Anterior cingulate cortex (tissue), 58 donors: ENCODE measurements at places on chromosomes 13 and 19.

DNA sequence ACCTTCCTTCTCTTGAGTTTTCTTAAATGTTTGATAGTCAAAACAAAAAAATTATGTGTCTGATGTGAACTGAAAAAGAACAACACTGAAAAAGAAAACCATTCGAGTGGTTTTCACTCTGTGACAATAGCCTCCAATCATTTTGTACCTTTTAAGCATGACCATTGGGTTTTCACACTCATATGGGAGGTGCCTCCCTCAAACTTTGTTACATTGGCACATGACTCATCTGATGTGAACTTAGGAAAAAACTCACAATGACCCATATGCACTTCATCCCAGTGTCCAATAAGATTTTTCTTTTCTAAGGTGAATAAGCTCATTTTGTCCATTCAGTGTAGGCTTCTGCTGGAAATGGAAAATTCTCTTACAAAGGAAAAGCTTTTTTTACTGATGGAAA lies 66.6 kb upstream of the XPO4 start:
- no peak for DNase-seq

DNA sequence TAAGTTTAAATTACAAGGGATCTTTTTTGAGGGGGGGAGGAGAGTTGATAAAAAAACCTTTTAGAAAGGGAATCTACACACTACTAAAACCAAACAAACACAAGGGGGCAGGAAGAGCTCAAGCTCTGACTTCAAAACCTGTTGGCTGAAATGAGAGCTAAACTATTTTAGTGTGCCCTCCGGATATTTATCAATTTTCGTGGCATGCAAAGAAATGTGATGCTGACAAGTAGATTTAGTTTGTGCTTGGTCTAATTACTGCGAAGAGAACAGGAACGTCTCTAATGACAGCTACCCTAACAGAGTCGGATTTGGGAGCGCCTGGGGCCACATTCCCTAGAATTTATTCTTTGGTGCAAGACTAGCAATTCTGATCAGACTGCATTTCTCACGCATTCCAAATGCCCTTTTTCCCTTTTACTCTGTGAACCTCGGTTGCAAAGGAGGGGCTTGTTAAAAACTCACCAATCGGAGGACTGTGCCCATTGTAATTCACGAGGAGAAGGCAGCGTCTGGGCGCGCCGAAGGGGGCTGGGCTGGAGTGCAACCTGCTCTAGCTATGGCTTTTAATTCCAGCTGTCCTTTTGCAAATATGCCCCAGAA lies 802 bp upstream of the FREM2 start:
- no peak for DNase-seq

- DNase-seq, result no peak
These were observed 256.4 kb upstream of the STARD13 start for GRCh38 chr13:33541962-33542308.

DNA sequence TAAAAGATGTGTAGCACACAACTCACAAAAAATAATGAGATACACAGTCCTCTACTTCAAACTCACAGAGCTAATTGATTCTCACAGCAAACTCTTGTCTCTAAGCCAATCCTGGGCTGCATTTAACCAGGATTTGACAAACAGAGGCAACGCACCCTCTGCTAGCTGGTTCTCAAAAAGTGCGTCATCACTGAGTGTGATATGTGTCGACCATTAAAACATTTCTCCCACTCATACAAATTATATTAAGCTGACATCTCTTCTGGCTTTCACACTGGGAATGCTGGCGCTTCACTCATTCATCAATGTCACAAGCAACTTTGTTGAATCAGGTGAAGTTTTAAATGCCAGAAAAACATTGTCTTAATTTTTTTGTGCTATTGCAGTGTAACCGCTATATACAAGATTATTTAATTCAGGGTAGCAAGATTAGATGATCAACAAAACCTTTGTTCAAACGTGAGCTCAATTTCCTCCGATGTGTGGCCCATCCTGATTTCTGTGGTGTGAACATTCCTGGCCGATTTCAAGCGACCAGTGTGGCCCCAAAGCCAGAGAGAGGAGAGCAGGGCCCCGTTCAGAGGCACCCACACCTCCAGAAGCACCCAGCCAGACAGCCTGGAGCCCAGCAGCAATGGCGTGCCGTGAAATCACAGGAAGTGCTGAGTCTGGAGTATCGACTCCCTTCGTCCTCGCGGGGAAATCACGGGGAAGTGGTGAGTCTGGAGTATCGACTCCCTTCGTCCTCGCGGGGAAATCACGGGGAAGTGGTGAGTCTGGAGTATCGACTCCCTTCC lies 49.4 kb downstream of the RASA3 start:
- DNase-seq, result no peak

DNA sequence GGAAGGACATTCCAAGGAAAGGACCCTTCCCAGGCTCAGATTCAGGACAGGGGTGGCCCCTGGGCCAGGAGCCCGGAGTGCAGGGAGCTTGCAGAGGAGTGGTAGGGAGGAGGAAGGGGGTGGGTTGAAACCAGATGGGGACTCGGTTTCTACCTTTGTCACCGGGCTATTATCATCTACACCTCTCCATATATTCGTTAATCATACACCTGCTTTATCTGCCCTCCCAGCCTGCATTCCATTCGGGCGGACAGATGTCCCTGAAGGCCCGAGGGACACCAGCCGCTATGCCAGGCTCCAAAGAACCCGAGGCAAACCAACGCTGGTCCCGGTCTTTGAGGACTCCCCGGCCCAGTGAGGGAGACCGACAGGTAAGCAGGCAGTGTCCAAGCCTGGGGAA lies 15.5 kb upstream of the MYH14 start:
- no peak for DNase-seq

DNA sequence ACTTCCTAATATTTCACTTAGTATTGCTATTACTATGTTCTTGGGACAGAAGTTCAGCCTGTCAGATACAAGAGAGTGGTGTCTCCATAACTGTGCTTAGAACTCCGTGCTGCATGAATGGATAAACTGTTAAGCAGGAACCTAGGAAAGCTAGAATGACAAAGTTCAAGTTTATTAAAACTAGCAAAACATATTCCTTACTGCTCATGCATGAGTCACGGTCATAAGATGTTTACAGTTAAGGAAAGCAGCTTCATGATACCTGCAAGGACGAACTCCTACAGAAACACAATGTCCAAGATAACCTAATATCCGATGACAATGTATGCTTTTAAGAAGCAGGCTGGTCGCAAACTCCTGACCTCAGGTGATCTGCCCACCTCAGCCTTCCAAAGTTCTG lies 6.0 kb upstream of the ZNF765 start:
- no peak for DNase-seq

GRCh38 chr13:43166644-43167457 lies 143.5 kb downstream of the DNAJC15 start:
- no peak for DNase-seq

- no peak for DNase-seq
These were observed 32.7 kb upstream of the GPR183 start for GRCh38 chr13:99339736-99340397.

GRCh38 chr19:33456076-33456844 lies 65.3 kb downstream of the PEPD start:
- no peak for DNase-seq

DNA sequence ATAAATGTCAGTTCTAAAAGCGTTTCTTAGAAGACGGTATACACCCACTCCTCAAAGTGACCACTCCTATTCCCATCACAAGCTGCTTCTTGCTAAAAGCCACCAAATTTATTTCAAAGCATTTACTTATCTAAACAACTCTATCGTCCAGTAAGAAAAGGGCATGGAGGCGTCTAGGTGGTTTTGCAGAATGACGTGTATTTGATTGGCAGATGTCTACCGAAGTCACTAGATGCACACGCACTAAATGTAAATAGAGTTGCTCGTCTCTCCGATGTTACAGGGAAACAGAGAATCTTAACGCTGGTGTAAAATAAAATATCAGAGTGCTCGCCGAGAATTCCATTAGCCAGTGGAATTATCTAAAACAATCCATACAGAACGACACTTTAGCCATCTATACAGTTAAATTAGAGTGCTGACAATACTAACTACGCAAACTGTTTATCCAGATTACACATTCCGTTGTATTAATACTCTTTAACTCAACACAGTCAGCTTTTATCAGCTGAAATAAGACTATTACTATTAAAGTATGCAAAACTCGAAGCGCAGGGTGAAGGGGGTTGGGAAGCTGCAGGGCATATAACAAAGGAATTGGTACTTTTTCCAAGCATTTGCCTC lies 1.9 kb downstream of the KLF12 start:
- DNase-seq, result no peak

DNA sequence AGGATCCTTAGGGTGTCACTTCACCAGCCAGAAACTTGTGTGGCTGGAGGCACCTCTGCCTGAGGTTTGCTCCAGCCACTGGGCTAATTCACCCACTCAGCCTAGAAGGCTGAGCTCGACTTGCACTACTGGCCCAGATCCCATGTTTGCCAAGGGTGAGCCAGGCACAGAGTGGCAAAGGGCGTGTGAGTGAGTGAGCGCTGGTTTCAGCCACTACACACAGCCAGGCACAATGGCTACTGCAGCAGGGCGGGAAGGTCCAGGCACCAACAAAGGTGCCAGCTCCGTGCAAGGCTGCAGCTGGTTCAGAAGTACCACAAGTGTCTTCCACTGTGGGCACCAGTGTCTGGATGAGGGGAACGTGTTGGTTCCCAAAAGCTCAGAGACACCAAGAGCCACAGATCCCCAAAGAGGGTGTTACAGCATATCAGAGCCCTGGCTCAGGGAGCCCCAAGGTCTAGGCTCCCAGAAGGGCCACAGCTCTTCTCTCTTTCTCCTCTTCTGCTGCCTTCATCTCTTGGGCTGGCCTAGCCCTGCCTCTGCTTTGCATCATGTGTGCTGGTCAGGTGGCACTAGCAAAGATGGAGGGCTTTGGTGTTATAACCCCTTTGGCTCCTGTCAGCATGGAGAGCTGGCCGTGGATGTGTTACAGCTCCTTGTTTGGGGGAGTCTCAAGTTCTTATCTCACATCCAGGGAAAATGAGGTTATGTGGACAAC lies 736.3 kb upstream of the KLHL1 start:
- no peak for DNase-seq

DNA sequence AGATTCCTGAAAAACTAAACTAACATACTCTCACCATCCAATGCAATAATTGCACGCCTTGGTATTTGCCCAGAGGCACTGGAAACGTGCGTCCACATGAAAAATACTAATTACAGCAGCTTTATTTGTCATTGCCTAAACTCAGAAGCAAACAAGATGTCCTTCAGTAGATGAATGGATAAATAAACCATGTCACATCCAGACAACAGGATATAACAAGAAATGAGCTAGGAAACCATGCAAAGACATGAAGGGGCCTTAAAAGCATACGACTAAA lies 25.0 kb downstream of the ELL start:
- no peak for DNase-seq

DNA sequence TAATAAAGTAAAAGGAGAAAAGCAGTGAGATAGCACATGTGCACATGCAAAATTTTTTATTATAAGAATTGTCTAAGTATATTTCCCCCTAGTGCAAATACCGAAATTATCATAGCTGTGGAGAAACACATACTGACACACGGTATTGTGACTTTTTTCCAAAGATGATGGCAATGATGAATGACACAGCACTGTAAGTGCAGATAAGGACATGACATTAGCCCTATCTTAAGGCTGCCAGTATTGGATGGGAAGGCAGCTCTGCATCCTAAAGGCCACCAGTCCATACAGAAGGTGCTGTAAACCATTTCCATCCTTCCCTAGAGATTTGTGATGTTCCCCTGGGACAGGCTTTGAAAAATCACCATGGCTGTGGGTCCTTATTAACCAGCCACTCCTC lies 11.5 kb upstream of the MICU2 start:
- no peak for DNase-seq

- DNase-seq, result no peak
These were observed 29.1 kb downstream of the SIGLEC5 start for GRCh38 chr19:51600940-51601580.

DNA sequence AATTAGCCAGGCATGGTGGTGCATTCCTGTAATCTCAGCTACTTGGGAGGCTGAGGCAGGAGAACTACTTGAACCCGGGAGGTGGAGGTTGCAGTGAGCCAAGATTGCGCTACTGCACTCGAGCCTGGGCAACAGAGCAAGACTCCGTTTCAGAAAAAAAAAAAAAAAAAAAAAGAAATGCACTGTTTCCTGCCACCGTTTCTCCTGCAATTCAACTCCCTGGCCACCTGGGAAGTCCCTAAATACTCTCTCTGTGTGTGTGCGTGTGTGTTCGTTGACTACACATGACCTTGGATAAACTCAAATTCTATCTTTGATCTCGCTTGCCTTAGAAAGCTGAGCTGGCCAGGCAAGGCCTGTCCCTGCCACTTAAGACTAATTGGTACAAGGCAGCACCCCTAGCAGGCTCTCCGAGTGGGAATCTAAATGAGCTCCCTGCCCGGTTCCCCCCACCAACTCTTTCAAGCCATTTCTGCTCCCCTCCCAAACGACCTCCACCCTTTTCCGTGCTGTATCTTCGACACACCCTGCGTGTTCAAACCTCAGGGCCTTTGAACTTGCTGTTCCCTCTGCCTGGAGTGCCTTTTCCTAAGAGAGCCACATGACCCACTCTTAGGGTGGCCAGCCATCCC lies 5.2 kb upstream of the BCAT2 start:
- DNase-seq, result no peak

- no peak for DNase-seq
These were observed 17.7 kb downstream of the SIN3B start for GRCh38 chr19:16846901-16847300.

GRCh38 chr19:15556634-15557181 lies 48.4 kb downstream of the CYP4F22 start:
- DNase-seq, result no peak

DNA sequence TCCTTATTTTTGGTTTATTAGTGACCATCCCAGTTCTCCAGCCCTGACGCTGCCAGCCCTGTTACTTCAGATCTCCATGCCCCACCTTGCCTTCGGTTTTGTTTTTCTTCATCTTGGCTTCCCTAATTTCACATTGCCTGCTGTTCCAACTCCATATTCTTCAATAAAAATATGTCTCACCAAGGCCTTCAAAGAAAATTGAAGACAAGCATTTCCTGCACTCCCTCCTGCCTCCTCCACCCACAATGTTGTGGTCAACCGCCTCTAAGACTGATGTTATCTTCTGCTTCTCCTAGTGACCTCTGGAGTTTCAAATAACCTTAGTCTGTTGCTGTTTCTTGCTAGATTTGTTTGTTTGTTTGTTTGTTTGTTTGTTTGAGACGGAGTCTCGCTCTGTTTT lies 14.6 kb downstream of the PLD3 start:
- no peak for DNase-seq
